CD4-positive, alpha-beta T cell treated with Interleukin-4 for 1 hour (primary cell): ENCODE measurements at places on chromosomes 2 and 18.

GRCh38 chr2:124975224-124975623 is 950.1 kb downstream of the CNTNAP5 start:
- no peak for DNase-seq

DNA sequence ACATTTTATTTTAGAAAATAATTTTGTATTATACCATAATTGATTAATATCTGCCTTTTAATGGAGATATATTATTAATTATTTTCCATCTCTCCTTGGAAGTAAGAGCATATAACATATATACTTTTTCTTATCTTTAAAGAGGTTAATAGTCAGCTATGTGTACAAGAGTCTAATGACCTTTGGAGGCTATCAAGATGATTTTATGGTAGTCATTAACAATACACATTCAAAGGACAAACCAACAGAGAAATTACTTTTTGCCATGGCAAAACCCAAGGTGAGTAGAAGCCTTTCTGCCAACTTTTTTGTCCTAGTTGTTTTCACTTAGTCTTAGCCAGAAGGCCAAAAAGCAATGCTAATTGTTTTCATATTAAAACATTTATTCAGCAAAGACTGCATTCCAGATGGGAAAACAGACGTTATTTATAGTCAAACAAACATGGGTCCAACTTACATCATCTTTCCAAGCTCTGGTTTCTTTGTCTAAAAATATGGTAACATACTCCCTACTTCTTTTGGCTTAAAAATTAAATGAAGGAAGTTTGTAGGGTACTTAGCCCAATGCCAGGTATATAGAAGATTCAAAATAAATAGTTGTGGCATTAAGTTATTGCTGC is 9.6 kb upstream of the DYNC2LI1 start:
- DNase-seq, result no peak

- no peak for DNase-seq
Measured at GRCh38 chr2:105358593-105358992, 21.3 kb downstream of the C2orf49 start.

DNA sequence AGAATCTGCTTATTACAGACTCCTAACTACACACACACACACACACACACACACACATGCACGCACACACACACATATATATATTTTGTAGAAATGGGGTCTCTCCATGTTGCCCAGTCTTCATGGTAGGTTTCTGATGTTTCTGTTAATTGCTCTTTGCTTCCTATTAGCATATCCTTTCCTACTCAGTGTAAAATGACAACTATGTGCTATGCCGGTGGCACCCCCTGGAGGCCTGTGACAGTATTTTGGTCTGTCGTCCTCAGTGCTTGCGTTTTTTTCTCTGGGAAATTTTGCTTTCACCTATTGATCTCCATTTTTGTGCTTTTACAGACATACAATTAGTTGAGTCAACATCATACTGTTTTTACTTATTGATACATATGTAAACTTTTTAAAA is 322.1 kb downstream of the LRRTM1 start:
- DNase-seq, result no peak

DNA sequence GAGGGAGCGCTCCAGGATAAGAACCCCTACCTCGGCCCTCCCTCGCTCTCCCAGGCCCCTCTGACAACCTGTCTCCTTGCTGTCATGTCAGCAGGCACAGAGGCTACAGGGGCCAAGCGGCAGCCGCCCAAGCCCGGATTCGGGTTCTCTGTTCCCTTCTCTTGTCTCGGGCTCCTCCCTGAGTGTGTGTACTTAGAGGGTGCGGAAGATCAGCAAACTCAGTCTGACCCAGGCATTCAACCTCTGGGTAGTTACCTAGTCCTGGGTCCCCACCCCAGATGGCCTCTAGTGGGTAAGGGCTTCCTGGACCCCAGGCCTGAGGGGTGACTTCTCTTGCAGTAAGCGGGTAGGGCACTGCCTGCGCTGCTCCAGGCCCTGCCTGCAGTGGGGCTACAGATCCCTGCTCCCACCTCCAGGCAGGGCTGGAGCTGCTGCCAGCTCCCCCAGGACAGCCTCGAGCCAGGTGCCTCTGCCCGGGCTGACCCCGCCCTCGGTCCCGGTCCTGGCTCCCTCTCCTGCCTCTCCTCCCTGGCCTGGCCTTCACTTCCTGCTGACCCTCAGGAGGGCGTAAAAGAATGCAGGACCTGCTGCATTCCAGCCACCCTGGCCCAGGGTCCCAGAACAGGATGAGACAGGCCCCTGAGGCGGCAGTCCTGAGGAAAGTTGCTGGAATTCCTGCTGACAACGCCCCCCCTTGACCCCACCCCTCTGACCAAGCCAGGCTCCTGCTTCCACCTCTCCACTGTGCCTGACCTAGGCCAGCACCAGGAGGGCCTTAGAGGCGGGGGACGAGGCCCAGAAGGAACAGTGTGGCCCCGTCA is 22.0 kb downstream of the GPC1 start:
- DNase-seq, result no peak

DNA sequence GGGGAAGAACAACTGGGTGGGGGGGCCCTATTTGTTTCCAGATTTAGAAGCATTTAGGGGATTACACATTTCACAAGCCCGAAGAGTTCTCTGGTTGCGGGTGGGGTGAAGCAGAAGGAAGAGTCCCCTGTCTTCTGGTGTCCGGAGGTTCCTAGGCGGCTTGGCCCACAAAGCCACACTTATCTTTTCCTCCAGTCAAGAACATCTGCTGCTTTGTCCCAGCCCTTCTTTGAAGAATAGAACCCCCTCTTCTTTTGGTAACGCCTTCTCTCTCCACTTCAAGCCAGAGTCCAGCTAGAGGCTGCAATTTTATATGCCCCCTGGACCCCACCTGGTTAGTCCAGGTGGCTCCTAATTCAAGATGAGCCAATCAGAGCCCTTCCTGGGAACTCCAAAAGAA is 15.8 kb downstream of the BOLA3 start:
- DNase-seq, result no peak
